Activated CD4-positive, alpha-beta T cell treated with anti-CD3 and anti-CD28 coated beads for 4 hours (primary cell): ENCODE measurements at places on chromosomes 2 and 18.

- no peak for DNase-seq
Measured at GRCh38 chr2:66578054-66578686, 143.2 kb downstream of the MEIS1 start.

- no peak for DNase-seq
Measured at GRCh38 chr2:234990300-234990699, 38.5 kb downstream of the SH3BP4 start.

GRCh38 chr2:166334805-166335204 is 40.9 kb downstream of the SCN9A start:
- DNase-seq: no peak

DNA sequence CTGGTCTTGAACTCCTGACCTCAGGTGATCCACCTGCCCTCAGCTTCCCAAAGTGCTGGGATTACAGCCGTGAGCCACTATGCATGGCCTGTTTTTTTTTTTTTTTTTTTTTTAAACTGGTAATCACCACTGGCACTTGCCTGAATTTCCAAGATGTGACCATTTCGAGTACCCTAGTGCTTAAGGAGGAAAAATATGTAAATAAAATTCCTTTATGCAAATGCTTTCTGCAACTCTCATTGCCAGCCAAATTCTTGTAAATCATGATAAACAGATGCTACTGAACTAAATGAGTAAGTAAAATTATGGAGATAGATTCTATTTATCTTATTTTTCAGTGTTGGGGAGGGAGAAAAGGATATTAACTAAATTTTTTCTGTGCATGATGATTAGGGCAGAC is 18.6 kb downstream of the CDCA7 start:
- no peak for DNase-seq

DNA sequence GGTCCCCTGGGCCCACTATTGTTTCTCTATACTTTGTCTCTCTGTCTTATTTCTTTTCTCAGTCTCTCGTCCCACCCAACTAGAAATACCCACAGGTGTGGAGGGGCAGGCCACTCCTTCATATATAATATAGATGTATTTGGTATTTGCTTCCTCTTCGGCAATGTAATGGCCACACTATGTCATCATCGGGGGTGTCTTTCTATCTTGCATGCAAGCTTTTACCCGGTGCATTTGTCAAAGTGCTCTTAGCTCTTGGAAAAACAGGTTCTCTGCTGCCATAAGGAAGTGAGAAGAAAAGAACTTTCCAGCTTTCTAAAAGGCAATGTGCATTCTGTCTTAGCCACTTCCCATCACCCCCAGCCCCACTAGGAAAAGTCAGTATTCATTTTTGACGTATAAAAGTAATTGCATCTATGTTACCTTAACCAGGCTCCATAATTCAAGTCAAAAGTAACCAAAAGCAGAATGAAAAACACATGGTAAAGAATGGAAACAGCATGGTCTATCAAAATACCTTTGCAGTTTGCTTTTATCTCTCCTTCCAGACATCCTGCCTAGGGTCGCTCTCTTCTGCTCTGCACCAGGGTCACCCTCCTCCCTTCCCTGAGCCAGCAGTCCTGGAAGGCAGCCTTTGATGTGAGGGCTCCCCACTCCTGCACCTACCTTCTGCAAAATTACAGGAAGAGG is 27.2 kb upstream of the FHL2 start:
- no peak for DNase-seq

- DNase-seq: no peak
Measured at GRCh38 chr2:228039752-228040534, 141.5 kb downstream of the SPHKAP start.

DNA sequence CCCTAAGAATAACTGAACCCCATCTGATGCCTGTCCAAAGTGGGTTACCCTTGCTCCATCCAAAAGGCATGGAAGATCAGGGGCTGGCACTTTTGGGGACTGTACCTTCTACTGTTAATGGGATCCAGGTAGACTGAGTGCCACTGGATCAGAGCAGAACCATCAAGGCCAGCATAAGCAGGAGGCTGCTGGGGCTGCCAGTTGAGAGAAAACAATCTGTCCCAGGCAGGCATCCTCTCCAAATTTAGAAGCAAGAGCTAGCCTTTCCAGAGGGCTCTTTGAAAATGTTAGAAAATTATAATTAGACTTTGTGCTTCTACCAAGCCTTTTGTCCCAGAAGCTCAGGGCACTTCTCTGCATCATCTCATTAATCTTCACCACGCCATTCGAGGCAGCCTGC is 245.6 kb downstream of the CDH20 start:
- no peak for DNase-seq

GRCh38 chr2:217854684-217855420 is 147.9 kb downstream of the TNS1 start:
- DNase-seq: no peak

GRCh38 chr2:240839152-240840143 is 19.4 kb upstream of the KIF1A start:
- DNase-seq: no peak

- DNase-seq: no peak
Measured at GRCh38 chr2:144510294-144510991, 9.5 kb downstream of the ZEB2 start.

DNA sequence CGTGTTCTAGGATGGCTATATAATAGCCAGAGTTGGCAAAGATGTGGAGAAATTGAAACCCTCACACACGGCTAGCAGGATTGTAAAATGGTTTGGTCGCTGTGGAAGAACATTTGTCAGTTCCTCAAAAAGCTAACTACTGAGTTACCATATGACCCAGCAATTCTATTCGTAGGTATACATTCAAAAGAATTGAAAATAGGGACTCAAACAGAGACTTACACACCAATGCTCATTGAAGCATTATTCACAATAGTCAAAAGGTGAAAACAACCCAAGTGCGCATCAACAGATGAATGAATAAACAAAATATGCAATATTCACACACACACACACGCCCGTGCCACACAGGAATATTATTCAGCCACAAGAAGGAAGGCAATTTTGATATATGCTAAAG is 98.7 kb downstream of the PLA2R1 start:
- DNase-seq: no peak

GRCh38 chr2:62578803-62579640 is 73.0 kb upstream of the TMEM17 start:
- no peak for DNase-seq

DNA sequence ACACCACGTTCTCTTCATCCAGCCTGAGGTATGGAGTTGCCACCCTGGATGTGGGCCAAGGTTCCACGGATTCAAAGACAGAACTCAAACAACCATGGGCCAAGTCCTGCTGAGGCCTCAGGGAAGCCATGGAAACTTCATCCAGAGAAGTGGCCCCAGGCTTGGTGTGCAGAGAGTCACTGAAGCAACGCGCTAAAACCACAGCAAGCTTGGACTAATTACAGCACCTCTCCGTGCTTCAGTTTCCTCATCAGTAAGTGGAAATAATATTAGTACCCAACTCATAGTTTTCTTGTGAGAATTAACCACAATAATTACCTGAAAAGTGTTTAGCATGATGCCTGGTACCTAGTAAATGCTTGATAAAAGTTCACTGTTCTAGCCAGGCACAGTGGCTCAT is 19.2 kb upstream of the AP1S3 start:
- no peak for DNase-seq

GRCh38 chr2:72988726-72989273 is 71.5 kb downstream of the EMX1 start:
- no peak for DNase-seq

DNA sequence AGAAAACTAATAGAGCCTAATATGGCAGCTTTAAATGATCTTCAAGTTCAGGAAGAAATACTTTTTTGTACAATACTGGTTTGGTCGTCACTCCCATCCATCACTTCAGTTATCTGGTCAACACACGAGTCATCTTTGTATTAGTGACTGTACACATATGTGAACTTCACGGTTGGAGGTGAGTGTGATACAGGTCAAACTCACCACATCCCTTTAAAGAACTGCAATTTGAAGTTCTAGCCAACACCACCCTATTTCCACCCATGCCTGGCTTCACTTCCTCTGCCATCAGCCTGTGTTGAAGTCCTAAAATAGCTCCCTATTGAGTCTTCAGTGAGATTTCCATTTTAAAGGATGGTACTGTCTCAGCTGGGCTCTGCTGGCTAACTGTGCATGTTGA is 361.9 kb downstream of the TXNL1 start:
- DNase-seq: no peak

DNA sequence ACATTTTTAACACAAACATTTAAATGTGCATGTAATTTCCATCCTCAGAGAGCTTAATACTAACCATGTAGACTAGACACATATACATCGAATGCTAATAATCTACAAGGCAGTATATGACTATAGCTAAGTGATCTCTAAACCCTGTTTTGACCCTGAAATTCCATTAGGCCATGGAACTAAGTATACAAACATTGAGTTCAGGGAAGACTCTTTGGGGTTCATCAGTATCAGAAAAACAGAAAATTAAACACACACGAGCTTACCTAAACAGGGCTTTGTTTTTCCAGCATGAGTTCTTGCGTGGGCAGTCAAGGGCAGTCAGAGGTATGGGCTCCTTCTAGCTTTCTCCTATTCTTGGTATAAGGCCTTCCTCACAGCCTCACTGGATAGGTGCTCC is 106.0 kb upstream of the COPS8 start:
- DNase-seq: no peak

- DNase-seq: no peak
Measured at GRCh38 chr18:78785706-78786105, 193.9 kb upstream of the SALL3 start.

- DNase-seq: no peak
Measured at GRCh38 chr2:57497489-57498096, 549.0 kb upstream of the VRK2 start.

DNA sequence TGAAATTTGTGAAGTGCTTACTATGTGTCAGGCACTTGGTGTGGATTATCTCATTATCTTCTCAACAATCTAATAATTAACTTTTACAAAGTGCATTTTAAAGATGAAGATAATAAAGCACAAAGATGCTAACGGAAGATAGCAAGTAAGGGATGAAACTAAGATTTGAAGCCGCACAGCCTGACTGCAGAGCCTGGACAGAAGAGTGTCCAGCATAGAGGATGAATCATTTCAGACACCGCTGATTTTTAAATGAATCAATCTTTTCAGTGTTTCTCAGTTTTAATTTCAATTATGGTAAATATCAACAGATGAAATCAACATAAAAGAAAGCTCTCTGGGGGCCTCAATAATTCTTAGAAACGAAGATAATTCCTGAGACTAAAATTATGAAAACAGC is 24.5 kb upstream of the STAM2 start:
- no peak for DNase-seq

- DNase-seq: no peak
Measured at GRCh38 chr18:8257851-8258434, 351.3 kb upstream of the RAB12 start.
